ENCODE measurements at places on chromosomes 7 and 10. TPM values are rescaled to one million over a fixed set of nuclear protein-coding genes. Genes with fewer than 3 reads are reported as not detected.

ADCY1 gene
- 3.2 TPM for total RNA-seq

PIK3CG gene
- total RNA-seq = not detected

CPA2 gene
- not detected for total RNA-seq

LIPJ gene
- 0.16 TPM for total RNA-seq

ZMIZ2 gene
- total RNA-seq = 8.1 TPM

CALD1 gene
- 221 TPM for total RNA-seq

INHBA gene
- 7.9 TPM for total RNA-seq

SFTPA1 gene
- not detected for total RNA-seq

FLNC gene
- 209 TPM for total RNA-seq

DGKB gene
- total RNA-seq = not detected

LIPM gene
- not detected for total RNA-seq

EN2 gene
- total RNA-seq = not detected

MPP7 gene
- total RNA-seq = under 0.01 TPM

POU6F2 gene
- total RNA-seq = not detected

FAM241B gene
- 0.09 TPM for total RNA-seq

CHST15 gene
- 0.63 TPM for total RNA-seq

H2BK1 gene
- not detected for total RNA-seq

AKR1C1 gene
- total RNA-seq = 282 TPM

MYO1G gene
- total RNA-seq = under 0.01 TPM

PTPN12 gene
- total RNA-seq = 25.2 TPM

KCNH2 gene
- total RNA-seq = 0.17 TPM
